ENCODE measurements at places on chromosomes 16 and 17.

DNA sequence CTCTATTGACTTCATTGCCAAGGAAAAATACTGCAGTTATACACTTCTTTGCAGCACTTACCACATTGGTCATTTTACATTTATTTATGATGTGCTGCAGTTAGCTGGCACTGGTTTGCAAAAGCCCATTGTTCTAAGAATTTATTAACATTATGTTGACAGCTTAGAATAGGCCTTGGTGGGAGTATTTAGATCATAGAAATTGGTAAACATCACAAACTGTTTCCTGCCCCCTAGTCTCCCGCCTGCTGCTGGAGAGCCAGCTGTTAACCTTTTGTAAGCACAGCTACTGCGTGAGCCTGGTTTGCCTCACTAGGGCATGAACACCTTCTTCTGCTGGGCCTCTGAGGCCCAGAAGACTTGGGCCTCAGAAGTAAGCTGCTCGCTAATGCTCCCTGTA, 651.4 kb upstream of the GOT2 start:
- DNase-seq: no peak

DNA sequence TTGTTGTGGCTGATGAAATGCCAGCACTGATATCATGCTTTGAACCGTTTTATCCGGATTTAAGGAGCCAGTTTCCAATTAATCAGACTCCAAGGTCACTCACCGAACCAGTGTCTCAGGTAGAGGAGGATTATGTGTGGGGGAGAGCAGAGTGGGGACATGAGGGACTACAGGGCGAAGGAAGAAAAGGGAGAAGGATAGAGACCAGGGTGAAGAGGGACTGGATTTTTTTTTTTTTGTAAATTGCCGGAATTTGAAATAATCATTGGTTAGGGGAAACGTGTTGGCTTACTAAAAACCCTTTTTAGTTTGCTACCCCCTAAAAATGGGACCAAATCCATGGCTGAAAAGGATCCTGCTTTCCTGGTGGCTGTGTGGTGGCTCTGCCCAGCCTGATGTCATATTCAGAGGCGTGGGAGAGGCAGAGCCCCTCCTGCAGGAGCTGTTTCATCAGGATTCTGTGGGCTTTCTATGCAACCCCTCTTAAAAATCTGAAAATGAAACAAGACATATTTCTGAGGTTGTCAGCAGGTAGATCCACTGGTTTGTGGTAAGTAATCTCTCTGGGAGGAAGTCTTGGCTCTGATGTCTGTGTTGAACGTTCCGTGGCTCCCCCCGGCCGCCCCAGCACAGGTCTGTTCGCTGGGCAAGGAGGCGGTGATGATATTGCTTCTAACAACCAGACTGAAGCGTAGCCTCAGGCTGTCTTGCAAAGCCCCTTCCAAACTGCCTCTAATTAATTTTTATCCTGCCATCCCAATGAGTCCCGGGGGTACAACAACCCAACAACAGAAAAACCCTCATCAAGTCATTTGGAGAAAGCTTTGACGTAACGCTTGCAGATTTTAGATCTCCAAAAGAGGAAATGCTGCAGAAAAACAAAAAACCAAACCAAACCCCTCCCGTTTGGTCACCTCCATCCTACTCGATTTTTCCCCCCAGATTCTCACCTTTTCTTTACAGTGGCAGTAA, 143.0 kb upstream of the ZFHX3 start:
- no peak for DNase-seq

GRCh38 chr16:14364386-14365199, 265.5 kb downstream of the PARN start:
- peak; percentile 37 for DNase-seq

DNA sequence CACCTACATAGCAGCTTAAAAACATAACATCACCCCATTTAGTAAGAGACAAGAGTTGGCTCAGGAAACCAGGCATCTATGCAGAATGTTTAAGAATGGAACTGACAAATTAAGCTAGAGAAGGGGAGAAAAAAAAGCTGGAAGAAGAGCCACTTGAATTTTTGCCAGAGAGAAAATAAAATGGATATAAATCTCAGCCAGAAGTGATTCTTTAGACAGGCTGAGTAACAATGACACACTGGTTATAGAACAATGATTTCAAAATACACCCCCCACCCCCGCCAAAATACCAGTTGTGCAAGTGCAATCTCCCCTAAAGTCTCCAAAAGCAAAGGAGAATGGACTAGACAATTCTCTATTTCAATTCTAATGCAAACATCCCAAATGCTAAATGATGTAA, 22.4 kb downstream of the LSM12 start:
- DNase-seq: no peak

GRCh38 chr17:307741-308507, 44.7 kb downstream of the RPH3AL start:
- DNase-seq: no peak

DNA sequence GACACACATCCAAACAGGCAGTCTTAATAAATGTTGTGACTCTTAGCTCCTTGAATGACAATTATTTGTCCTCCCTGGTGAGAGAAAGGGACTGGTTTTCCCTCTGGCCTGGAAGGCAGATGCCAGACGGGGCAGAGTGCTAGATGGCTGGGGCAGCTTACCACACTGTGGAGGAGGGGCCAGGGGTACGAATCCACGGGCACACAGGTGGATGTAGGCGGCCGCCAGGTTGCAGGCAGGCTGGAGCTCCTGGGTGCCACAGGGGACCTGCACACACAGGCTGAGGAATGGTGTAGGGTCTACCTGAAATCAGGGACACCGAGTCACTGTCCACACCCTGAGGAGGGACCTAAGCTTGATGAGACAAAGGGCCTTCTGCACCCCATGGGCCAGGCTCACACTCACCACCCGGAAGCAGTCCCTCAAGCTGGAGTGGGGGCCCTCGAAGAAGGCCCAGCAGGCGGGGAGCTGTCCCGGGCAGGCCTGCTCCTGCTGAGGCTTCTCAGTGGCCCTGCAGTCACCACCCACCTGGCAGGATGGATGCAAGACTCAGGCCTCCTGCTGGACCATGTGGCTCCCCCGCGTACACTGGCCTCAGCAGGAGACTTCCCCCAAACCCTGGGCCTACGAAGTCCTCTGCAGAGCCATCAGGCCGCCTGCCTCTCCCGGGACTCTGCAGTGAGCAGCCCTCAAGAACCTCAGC, 38.4 kb downstream of the RMI2 start:
- no peak for DNase-seq

DNA sequence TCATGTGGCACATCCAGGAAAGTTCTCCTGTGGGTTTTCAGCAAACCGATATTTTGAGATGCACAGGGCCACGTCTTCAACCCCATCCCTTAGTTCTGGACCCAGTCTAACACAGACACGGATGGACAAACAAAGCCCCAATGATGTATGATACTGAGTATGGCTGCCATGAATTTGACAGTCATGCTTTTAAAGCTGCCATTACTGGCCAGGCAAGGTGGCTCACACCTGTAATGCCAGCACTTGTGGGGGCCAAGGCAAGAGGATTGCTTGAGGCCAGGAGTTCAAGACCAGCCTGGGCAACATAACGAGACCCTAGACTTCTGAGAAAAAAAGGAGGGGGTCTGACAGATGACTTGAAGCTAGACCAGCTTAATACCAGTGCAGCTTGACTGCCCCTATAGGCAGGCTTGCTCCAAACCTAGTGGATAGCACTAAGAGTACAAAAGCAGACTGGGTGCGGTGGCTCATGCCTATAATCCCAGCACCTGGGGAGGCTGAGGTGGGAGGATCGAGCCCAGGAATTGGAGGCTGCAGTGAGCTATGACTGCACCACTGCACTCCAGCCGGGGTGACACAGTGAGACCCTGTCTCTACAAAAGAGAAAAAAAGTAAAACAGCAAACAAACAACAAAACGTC, 10.8 kb upstream of the ZNF629 start:
- DNase-seq: no peak

GRCh38 chr17:33292981-33293867, at the start of gene ASIC2:
Gene ASIC2, minus strand, starts transcription at chr17:33293295.
- DNase-seq: no peak

DNA sequence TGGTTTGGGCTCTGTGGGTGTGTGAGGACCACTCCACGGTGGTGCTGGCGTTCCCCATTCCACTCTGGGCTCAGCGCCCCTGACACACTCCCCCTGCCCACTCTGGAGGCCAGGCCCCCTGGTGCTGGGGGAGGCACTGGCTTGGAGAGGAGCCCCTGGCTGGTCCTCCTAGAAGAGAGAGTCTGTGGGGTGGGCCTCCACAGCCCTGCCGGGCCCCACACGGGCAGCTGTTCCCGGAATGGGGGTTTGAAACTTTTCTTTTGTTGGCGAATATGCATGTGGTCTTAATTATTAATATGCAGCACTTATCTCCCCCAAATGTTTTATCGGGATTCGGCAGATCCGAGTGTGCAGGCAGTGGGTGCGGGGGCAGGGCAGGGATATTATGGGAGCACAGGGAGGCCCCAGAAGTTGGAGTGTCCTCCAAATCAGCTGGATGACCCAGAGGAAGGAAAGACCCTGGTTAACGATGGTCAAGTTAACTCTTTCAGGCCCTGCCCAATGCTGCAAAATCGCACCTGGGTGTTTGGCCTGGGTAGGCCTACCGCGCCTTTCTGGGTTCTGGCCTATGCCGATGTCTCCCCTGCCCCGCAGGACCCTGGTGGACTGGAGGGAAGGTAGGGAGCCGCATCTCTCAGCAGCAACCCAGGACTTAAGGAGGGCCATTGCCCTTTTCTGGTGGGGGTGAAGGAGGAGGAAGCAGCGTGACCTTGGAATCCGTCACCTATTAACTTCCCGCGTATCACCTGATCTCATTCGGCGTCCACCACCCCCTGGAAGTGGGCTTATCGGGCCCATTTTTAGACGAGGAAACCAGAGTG, 36.0 kb downstream of the TMEM235 start:
- DNase-seq: no peak

DNA sequence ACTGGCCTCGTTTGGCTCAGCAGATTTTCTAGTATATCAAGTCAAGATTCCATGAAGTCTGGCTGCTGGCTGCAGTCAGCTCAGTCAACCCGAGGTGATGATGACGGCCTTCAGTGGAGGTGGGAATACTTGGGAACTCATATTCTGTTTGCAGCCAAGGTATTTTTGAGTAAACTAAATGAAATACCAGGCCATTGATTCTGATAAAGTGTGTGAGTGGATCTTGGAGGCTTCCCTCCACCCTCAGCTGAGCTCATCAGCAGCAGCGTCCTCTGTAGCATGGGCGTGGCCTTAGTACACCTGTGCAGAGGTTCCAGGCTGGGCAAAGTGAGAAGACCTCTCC, 22.0 kb upstream of the TACO1 start:
- no peak for DNase-seq

- DNase-seq: no peak
These were observed 8.6 kb upstream of the BAHCC1 start for GRCh38 chr17:81386646-81387099.

DNA sequence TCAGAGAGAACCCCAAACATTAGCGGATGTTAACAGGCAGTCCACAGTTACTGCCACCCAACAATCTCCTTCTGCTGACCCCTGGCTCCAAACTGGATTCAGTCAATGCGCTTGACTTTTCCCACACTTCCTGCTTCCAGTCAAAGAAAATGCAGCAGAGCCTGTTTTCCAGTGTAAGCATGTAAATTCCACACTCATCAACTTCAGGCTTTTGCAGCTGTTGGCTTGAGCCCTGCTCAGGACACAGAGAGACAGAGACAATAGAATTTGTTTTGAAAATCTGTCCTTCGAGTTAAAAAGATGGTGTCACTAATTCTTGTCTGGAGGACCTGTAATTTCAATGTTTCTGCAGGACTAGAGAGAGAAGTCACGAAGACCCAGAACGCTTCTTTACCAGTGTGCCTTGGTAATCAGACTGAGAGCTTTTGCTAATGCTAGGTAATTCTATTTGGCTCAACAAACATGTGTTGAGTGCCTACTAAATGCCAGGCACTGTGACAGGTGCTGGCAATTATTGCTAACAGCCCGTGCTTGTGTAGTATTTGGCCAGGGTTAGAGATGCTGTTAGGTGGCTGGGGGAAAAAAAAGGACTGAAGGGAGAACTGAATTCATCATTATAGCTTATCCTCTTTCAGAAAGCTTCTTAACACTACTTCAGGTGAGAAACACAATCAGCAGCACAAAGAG, 32.5 kb downstream of the HOXB1 start:
- DNase-seq: no peak

DNA sequence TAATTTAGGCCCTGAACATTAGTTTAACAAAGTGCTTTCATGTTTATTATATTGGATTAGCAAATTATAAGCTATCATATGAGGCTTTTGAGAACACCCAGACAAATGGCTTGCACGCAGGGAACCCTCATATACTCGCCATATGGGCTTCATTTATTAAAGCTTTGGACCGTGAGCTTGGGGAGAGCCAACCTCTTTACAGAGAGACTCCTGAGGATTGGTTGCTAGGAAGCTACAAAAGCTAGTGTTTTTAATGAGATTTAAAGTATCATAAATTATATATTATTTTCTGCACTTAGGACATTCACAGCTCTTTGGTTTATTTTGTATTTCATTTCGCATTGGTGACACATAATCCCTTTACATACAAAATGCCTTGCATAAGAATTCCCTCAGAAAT, 193.8 kb upstream of the TOX3 start:
- no peak for DNase-seq

DNA sequence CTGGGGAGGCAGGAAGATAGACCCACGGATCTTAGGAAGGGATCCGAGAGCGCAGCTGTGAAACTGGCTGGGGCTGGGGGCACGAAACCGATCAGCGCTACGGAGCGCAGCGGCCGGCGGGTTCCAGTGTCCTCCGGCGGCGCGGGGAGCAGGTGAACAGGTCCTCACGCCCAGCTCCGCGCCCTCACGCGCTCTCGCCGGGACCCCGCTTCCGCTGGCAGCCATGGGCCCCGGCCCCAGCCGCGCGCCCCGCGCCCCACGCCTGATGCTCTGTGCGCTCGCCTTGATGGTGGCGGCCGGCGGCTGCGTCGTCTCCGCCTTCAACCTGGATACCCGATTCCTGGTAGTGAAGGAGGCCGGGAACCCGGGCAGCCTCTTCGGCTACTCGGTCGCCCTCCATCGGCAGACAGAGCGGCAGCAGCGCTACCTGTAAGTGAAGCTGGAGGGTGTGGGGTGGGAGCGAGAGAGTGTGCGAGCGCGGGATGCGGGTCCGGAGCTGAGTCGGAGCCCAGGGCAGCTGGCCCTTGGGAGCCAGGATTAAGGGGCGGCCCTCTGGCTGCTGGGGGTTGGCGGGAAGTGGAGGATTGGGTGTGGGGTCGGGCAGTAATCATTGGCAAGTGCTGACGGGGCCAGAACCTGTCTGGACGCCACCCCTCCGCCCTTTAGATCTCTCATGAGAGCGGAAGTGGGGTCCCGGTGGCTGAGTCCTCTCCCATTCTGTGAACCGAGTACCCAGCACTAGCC, 479 bp downstream of the ITGA3 start:
- DNase-seq: no peak

- no peak for DNase-seq
These were observed 2.2 kb upstream of the MPG start for GRCh38 chr16:75580-76501.

Data from left renal pelvis (tissue), 4 donors.